ENCODE measurements at places on chromosomes 3 and 15. TPM values are rescaled to one million over a fixed set of nuclear protein-coding genes. Genes with fewer than 3 reads are reported as not detected.

AHSG gene
- total RNA-seq: not detected

ITIH1 gene
- not detected for total RNA-seq

SUCNR1 gene
- total RNA-seq: 0.33 TPM

TRH gene
- not detected for total RNA-seq

PCNP gene
- total RNA-seq: 48.5 TPM

IL20RB gene
- total RNA-seq: not detected

PLA2G4E gene
- total RNA-seq: not detected

PAK6 gene
- total RNA-seq: 22.4 TPM

IQCF5 gene
- total RNA-seq: not detected

ESYT3 gene
- total RNA-seq: 6.0 TPM

INSYN1 gene
- 1.3 TPM for total RNA-seq

LTF gene
- 8.8 TPM for total RNA-seq

VILL gene
- 10.4 TPM for total RNA-seq

CCDC39 gene
- 0.66 TPM for total RNA-seq

CDHR4 gene
- total RNA-seq: not detected

TEX55 gene
- total RNA-seq: not detected
